Brain (organoid and tissue), 16 donors: ENCODE measurements at places on chromosomes 13 and 19. TPM values are rescaled to one million over a fixed set of nuclear protein-coding genes. Genes with fewer than 3 reads are reported as not detected.

The CLEC4G gene
- polyA plus RNA-seq, result 0.49 TPM

The TIMM29 gene
- 18.0 TPM for polyA plus RNA-seq

The PPP1R12C gene
- 56.9 TPM for polyA plus RNA-seq

The DZIP1 gene
- 8.0 TPM for polyA plus RNA-seq

The CIC gene
- 77.9 TPM for polyA plus RNA-seq

The TEAD2 gene
- 42.5 TPM for polyA plus RNA-seq

The RPL18 gene
- 3,254 TPM for polyA plus RNA-seq

GRCh38 chr13:27956576-27957300, 12.4 kb downstream of the CDX2 start:
- DNase-seq, result no peak

DNA sequence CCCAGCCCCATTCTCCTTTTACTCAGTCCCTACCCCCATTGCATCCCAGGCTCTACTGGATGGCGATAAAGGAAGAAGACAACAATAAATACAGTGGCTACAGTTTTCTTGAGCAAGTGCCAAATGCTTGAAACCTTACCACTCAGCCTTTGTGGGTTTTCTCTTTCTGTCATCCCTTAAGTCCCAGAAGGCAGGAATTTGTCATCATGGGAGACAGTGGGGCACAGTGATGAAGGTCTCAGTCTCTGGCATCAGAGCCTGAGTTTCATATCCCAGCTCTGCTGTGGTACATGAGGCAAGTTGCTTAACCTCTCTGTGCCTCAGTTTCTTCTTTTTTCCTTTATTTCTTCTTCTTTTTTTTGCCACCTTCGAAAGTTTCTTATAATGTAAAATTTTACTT, 5.1 kb upstream of the COMP start:
- no peak for DNase-seq

DNA sequence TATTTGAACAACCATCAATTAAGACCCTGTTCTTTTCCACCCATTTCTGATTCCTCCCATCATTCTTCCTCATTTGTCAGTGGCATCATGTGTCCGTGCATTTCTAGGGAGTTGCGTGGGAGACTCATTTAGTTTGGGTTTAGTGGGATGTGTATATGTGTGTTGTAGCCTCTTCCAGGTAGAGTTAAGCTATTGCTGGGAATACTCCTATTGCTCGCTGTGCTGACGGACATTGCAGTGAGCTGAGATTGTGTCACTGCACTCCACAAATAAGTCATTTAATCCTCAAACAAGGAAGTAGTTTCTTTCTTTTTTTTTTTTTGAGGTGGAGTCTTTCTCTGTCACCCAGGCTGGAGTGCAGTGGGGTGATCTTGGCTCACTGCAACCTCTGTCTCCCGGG, 42.2 kb upstream of the RCBTB2 start:
- no peak for DNase-seq

GRCh38 chr19:4521170-4521887, 3.0 kb upstream of the PLIN4 start:
- no peak for DNase-seq

DNA sequence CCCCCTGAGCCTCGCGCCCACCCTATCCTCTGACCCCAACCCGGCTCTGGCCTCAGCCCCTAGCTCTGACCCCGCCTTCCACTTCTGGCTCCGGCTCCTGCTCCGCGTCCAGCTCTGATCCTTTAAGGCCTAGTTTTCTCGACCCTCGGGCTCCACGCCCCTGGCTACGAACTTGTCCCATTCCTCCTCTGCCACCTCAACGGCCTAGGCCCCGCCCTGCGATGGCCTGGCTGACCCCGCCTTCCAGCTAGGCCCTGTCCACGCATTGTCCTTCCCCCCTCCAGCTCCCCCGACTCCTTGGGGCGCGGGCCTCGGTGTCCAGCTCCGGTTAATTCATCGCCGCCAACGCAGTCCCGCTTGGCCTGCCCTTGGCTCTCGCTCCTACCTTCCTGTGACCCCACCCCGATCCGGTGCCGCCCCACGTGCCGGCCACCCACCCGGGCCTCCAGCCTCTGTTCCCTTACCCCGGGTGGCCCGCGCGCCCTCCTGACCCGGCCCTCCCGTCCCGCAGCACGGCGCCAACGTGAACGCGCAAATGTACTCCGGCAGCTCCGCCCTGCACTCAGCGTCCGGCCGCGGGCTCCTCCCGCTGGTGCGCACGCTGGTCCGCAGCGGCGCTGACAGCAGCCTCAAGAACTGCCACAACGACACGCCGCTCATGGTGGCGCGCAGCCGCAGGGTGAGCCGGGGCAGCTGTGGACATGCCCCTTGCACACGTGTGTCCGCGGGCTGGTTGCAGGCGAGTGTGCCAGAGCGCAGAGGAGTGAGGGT, 9.4 kb downstream of the BCL3 start:
- peak; percentile 47 for DNase-seq

- peak; percentile 81 for DNase-seq
Measured at GRCh38 chr13:80340651-80341100, 250 bp downstream of the SPRY2 start.

GRCh38 chr13:50722440-50723125, 120.9 kb downstream of the DLEU7 start:
- DNase-seq, result no peak

DNA sequence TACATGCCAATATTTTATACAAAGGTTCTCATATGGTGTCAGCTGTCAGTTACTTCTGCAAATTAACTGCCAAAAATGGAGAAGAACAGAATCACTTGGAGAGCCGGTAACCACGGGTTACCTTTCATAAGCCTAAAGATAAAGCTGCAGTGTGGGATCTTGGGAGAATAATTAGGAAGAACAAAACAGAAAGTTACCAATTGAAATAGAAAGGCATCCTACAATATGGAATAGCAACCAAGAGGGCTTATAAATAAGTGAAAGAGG, 74.2 kb downstream of the TSHZ3 start:
- DNase-seq, result peak; percentile 81

GRCh38 chr19:18204394-18205199, 755 bp upstream of the RAB3A start:
- DNase-seq, result peak; percentile 91

DNA sequence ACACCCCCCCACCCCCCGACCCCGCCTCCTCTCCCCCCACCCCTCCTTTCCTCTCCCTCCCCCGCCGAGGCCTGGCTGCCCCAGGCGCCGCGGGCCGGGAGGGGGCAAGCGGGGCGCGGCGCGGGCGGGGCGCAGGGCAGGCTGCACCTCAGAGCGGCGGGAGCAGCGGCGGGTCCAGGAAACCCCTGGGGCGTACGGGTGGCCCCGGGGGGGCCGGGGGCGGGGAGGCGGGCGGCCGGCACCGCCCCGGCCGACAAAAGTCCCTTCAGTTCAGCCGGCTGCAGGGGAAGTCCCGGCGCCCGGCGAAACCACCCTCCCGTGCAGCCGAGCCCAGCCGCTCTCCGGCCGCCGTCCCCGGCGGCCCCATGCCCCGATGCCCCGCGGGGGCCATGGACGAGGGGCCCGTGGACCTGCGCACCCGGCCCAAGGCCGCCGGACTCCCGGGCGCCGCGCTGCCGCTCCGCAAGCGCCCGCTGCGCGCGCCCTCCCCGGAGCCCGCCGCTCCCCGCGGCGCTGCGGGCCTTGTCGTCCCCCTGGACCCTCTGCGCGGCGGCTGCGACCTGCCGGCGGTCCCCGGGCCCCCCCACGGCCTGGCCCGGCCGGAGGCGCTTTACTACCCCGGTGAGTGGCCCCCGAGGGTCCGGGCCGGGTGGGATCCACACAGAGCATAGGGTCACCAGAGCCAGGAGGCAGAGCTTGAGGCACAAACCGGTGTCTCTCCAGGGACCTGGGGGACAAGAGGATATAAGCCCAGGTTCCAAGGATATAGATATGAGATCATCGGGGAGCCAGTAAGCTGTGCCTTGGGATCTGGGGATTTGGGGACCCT, at the start of gene BCL3:
TSS of gene BCL3 (plus strand) at position 283 of the 829 bp plus-strand sequence. CDS start at position 366, 83 bp downstream.
- no peak for DNase-seq

DNA sequence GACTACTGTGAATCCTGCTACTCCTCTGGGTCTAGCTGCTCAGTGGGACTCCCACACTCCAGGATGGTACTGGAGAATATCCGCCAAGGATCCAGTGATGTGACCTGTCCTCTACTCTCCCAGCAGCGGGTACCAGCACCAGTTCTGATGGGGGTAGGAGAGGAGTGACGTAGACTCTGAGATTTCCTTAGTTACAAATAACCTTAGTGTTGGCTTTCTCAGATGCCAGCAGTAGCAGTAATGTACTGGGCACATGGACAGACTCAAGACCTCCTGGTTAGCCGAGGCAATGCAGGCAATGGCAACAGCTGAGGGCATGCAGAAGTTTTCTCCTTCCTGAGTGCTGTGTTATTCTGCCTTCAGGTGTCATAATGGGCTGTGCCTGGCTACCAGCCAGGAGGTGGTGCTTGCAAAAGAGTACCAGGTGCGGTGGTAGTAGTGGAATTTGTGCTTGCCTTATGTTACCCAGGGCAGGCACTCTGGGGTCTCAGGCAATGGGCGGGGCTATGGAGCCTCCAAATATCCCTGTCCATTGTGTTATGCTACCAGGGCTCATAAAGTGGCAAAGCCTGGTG, 105.3 kb upstream of the KLF5 start:
- DNase-seq, result no peak

GRCh38 chr13:42000846-42001245, 39.9 kb upstream of the VWA8 start:
- no peak for DNase-seq

GRCh38 chr13:74931698-74932433, 550.1 kb downstream of the TBC1D4 start:
- DNase-seq, result no peak

- DNase-seq, result no peak
Measured at GRCh38 chr13:82879921-82880320, 1002.4 kb downstream of the SLITRK1 start.

DNA sequence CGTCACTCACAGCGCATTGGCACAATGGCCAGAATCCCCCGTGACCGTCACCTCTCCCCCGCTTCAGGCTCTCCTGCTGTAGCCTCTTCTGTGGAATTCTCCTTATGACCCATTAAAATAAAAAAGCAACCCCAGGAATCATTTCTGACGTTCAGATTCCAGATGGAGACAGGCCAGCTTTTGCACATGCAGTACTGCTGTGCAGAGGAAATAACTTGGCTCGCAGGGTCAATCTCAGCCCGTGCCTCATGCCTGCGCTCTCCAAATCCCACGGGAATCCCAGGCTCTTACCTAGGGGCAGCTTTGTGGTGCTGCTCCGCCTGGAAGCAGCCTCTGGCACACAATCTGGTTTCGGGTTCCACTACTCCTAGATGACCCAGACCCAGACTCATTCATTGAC, 32.7 kb upstream of the SOX1 start:
- DNase-seq, result peak; percentile 17

DNA sequence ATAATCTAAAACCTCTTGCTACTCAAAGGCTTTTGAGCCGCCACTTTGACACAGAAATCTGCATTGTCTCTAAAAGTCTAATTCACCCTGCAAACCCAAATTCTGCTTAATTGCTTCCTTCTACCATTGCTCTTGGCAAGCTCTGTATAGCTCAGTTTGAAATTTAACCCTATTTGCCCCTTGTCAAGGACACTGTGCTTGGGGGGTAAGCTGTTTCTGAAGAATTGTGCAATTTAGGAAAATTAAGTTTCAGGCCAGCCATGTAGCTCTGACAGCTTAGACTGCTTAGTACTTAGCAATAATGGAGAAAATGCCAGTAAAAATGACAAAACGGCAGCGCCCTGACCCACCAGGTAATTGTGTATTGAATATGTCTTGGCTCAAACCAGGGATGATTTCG, 282.2 kb downstream of the OLFM4 start:
- no peak for DNase-seq

GRCh38 chr19:16355293-16356043, 30.8 kb downstream of the KLF2 start:
- no peak for DNase-seq

DNA sequence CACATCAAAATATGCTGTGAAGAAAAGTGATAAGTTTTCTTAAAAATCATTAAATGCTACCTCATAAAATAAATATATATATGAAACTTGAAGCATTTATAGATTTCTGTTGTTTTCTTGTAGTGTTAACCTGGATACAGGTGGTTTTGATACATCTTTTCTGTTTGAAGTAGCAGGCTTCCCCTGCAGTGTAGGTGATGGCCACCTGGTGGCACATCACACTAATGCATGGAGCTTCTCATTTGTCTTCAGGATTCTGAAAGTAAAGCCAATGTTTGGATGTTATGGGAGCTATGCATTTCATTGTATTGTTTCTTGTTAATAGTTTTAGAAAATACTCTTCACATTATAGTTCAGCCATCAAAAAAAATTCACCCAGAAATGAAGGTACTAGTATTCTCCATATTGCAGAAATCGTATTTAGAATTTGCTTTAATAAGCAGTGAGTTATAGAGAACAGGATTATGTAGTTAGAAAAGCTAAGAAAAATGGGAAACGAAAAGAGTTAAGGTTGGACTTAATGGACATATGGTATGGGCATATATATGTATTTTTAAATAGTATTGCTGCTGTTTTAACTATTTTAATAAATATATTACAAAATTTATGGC, 18.7 kb downstream of the GPR180 start:
- DNase-seq, result peak; percentile 78

- peak; percentile 61 for DNase-seq
Measured at GRCh38 chr13:97429681-97430081, 4.3 kb upstream of the RAP2A start.

DNA sequence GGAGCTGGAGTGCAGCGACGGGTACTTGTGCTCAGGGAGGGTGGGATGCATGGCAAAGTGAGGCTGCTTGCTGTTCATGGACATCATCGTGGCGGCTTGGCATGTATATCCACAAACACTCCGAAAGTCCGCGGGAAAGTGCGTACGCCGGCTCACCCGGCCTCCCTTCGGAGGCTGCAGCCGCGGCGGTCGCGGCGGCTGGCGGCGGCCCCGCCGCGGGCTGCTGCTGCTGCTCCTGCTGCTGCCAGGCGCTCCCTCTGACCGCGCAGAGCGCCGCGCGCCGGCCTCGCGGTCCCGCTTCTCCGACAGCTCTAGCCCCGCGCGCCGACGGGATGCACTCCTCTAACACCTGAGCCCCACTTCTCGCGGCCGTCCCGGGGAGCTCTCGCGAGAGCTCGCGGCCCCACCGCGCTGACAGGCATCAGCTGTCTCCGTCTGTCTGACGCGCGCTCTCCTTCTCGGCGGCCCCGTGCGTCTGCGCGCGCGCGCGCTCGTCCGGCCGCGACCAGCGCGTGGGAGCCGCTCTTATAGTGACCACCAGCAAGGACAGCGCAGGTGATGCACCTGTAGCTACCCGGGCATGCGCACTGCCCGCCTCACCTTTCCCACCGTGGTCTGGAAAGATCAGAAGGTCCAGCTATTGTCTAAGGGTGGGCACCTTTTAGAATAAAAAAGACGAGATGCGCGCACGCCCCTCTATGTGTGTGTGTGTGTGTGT, at the start of gene POU4F1:
TSS of gene POU4F1 (minus strand) at position 313 of the 718 bp plus-strand sequence. CDS start at position 87, 226 bp downstream.
- DNase-seq, result peak; percentile 90

DNA sequence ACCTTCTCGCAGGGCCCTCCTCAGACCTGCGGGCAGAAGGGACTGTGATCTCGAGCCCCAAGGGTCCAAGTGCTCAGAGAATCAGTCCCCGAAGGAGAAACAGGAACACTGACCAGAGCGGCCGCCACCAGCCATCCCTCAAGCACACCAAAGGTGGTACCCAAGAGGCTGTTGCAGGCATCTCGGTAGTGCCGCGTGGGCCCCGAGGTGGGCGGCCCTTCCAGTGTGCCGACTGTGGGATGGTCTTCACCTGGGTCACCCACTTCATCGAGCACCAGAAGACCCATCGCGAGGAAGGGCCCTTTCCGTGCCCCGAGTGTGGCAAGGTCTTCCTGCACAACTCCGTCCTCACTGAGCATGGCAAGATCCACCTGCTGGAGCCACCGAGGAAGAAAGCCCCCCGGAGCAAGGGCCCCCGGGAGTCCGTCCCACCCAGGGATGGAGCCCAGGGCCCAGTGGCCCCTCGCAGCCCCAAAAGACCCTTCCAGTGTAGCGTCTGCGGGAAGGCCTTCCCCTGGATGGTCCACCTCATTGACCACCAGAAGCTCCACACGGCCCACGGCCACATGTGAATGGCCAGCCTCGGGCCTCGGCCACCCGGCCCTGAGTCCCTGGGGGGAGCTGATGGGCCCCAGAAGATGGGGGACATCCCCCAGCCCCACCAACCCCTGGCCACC, 5.5 kb upstream of the ZNF135 start:
- no peak for DNase-seq
